ENCODE measurements at places on chromosomes 7 and 10.

DNA sequence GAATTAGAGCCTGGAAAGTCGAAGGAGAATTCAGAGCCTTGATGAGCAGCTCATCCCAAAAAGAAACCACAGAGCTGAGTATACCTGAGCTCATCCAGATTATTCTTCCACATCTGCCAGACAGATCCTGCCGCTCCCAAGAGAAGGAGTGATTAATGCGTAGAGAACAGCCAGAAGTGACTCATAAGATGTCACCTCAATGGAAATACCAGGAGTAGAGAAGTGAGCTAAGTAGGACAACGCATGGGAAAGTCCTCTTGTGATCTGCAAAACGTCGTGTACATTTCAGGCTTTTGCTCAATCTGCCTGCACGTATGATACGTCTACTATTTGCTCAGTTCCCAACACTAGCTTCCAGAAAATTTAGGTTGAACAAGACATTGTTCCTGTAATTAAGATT is 230.5 kb upstream of the AUTS2 start:
- no peak for DNase-seq

DNA sequence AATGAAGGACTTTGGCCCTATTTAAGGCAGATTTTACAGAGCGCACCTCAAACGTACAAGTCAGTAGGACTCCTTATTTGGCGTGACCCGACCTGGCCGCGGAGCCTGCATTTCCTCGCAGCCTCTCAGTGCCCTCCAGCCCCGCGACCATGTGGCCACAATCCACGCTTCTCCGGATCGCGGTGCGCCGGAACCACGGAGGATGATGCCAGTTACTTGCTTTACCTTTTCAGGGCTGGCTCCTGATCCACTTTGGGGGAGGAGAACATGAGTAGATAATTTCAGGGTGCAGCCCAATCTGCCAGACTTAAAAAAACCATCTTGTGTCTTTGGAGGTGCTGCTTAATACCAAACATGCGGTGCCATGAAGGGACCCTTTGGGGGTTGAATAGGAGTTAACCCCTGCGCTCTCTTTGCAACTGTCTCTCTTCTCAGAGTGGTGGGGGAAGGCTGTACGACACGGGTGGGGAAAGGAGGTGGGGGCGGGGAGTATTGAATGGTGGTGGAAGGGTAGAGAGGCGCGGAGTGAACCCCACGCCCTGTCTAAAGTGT is 1.5 kb downstream of the FRAT1 start:
- no peak for DNase-seq

DNA sequence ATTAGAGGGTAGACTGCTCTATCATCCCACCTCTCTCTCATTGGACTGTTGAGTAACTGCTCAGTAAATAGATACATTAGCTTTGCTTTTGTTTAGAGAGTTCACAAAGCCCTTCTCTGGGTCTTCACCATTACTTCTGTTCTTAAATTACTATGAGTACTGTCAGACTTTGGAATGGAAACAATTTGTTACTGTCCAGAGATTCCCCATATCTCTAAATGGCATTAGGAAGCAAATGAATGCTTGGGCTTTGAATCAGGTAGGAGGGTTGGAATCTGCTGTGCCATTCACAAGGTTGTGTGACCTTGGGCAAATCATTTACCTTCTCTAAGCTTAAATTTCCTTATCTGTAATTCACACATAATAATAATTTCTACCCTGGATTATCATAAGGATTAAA is 541.0 kb upstream of the FZD8 start:
- no peak for DNase-seq

GRCh38 chr7:47480576-47481538 is 101.1 kb downstream of the TNS3 start:
- no peak for DNase-seq

DNA sequence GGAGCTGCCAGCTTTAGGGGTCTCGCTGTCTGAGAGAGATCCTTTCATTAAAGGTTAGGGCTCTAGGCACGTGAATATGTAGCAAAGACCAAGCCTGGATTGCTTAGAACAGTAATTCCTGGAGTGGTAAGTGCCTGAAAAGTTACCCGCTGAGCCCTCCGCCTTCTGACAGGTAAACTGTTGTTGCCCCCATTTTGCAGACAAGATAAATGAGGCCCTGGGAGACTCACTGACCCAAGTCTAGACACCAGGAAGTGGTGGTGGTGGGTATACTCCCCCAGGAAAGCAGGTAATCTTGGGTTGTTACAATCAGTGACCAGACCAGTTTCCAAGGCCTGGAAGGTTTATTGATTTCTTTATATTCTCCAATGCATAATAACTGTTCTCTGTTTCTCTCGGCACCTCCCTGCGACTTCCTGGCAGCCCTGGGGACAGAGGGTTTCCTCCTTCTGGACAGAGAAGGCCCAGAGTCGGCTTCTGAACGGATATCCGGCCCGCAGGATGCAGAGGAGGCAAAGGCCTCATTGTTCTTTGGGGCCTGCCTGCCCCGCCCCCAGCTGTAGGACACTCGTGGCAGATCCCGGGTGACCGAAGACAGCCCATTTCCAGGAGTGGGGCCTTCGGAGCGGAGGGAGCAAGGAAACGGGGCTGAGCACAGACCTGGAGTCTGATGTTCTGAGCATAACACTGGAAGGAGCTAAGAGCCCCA is 1.3 kb upstream of the GRK5 start:
- peak; percentile 79 for DNase-seq

DNA sequence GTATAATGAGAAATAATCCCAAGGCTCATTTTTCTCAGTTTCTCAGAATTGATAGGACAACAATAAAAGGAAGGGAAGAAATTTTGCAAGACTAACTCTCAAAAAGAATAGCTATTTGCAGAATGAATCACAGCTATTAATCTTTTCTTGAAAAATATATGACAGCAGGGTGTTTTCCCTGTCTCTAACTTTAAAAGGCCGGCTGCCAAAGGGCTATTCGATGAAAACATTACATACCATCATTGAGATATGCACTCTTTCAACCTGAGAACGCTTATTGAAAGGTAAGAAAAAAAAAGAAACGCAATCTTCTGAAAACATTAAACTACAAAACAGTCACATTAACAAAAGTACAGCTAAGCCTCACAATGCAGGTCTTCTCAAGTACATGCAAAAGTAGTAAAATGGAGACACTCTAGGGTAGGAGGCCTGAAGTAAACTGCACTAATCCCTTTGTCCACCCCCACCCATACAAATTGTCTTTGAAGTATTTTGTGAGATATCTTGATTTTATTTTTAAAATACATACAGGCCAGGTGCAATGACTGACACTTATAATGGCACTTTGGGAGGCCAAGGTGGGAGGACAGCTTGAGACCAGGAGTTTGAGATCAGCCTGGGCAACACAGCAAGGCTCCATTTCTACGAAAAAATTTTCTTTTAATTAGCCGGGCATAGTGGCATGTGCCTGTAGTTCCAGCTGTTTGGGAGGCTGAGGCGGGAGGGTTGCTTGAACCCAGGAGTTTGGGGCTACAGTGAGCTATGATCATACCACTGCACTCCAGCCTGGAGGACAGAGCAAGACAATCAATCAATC is 83.0 kb downstream of the PARD3 start:
- DNase-seq, result no peak

- no peak for DNase-seq
Observed at GRCh38 chr10:45096001-45096400, 95.3 kb downstream of the ZNF22 start.

DNA sequence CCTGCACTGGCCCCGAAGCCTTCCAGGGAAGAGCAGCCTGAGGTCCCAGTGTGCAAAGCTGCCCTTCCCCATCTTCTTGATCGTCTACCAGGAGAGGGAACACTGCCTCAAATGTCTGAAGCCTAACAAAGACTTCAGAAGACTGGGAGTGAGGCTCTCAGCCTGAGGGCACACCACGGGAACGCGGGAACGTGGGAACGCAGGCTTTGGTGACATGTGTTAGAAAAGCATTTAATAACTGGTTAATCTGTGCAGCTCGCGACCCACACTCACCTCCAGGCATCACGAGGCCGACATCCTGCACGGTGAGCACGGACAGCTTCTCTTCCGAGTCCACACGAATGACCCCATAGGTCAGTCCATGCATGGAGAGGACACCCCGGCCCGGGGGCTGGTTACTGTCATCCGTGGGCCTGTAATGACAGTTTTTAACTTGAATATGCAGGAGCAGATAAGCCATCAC is 234.0 kb downstream of the ZMYND11 start:
- no peak for DNase-seq

DNA sequence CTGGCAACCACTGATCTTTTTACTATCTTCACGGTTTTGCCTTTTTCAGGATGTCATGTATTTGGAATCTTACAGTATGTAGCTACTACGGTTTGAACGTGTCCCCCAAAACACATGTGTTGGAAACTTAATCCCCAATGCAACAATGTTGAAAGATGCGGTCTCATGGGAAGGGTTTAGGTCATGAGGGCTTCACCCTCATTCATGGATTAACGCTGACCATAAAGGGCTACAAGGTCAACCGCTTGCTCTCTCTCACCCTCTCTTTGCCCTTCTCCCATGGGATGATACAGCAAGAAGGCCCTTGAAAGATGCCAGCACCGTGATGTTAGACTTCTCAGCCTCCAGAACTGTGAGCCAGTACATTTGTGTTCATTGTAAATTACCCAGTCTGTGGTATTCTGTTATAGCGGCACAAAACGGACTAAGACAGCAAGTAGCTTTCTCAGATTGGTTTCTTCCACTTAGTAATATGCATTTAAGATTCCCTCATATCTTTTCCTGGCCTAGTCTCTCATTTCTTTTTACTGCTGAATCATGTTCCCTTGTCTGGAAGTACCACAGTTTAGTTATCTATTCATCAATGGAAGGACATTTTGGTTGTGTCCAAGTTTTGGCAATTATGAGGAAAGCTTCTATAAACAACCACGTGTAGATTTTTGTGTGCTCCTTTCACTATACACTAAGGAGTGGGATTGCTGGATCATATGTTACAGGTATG is 3.0 kb upstream of the CRYGN start:
- DNase-seq, result peak; percentile 8

GRCh38 chr10:72825163-72825562 is 68.4 kb upstream of the OIT3 start:
- no peak for DNase-seq

- no peak for DNase-seq
Observed at GRCh38 chr7:78863281-78863680, 590.2 kb downstream of the MAGI2 start.

DNA sequence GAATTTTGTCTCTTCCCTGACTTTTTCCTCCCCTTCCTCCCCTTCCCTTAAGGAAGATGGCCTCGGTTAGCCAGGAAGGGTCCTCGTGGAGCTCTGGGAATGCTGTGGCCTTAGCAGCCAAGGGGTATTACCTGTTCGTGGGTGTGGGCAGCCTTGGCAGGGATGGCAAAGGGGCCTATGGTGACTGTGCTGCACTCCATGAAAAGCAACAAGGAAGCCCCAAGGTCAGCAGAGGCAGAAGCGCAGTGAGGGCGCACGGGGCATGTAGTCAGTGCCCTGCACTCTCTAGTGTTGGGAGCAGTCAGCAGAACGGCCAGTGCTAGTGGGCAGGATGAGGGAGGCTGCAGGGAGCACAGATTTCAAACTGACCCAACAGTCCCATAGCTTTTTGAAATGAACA is 191.8 kb downstream of the ADARB2 start:
- no peak for DNase-seq

GRCh38 chr10:3126741-3127346 is 45.7 kb downstream of the PITRM1 start:
- DNase-seq, result no peak

DNA sequence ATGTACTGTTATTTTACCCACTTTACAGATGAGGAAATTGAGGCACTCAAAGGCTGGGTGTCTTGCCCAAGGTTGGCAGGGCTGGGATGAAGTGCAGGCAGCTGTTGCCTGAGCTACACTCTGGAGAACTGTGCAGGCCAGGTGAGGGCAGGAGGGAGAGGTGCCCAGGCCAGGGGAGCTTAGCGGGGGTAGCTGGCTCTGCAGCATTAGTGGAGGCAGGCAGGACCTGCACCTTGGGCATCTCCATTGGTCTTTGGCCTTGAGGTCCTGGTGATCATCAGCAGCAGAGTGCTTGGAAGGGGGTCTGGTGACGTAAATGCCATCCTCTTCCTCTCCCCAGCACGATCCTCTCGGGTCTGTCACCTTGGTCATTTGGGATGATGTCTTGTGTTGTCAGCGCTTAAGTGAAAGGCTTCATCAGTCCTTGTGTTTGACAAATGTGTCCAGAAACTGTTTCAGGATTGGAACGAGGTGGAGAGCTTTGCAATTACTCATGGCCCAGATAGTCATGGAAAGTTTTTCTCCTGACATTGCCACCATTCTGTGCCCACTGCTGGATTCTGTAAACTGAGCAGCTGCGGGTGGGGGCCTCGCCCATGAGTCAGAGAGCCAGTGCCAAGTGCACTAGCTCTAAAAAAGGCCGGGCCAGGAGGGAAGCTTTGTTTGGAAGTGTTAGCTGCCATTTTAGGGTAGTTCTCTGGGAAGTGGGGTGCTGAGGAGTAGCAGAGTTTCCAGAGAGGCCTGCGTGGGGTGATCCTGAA is 47.6 kb downstream of the TSPAN15 start:
- no peak for DNase-seq

DNA sequence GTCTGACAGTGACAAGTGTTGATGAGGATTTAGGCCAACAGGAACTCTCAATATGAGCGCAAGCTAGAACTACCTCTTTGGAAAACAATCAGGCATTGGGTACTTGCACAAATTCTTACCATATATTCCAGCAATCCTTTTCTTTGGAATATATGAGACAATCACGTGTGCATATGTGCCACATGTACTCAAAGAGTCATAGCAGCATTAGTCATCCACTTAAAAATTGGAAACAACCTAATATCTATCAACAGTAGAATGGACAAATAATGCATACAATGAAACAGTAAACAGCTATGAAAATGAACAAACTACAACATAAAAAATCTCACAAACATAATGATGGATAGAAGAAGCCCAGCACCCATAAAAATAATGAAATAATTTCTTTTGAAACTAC is 179.7 kb downstream of the GLI3 start:
- no peak for DNase-seq

DNA sequence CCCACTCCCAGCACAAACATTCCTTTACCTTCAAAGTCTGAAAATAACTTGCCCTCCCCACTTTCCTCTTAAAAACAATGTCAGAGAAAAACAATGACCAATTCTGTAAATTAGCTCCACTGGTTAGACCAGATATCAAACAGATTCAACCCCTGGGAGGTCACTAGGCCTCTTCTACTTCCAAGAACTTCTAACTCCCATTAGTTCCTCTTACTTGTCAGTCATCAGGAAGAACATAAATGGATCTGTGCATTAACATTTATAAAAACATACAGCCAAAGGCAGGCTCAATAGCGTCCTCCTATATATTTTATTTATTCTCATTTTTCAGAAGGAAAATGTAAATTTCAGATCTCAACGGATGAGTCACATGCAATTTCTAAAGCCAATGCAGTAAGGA is 2.2 kb downstream of the ELAPOR2 start:
- no peak for DNase-seq

GRCh38 chr7:19101909-19102308 is 15.5 kb downstream of the TWIST1 start:
- DNase-seq, result no peak

GRCh38 chr7:44145969-44146911 is 5.1 kb upstream of the MYL7 start:
- no peak for DNase-seq

GRCh38 chr10:77771450-77771849 is 133.8 kb upstream of the KCNMA1 start:
- DNase-seq, result no peak
